NCI-H2029 (cell line): ENCODE measurements at places on chromosomes 4 and X.

- no peak for DNase-seq
Observed at GRCh38 chr4:123024710-123025109, 102.3 kb upstream of the NUDT6 start.

- no peak for DNase-seq
Observed at GRCh38 chrX:30111431-30111830, 103.9 kb upstream of the MAGEB2 start.

DNA sequence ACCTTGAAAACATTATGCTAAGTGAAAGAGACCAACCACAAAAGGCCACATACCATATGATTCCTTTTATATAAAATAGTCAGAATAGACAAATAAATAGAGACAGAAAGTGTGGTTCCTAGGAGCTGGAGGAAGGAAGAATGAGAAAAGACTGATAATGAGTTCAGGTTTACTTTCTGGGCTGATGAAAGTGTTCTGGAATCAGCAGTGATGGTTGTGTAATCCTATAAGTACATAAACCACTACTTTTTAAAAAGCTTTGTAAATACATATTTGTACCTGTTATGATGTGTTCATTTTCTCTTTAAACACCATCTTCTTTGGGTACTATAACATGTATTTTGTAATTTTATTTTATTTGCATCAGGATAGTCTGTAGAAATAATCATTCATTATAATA is 20.6 kb downstream of the PIR start:
- no peak for DNase-seq

DNA sequence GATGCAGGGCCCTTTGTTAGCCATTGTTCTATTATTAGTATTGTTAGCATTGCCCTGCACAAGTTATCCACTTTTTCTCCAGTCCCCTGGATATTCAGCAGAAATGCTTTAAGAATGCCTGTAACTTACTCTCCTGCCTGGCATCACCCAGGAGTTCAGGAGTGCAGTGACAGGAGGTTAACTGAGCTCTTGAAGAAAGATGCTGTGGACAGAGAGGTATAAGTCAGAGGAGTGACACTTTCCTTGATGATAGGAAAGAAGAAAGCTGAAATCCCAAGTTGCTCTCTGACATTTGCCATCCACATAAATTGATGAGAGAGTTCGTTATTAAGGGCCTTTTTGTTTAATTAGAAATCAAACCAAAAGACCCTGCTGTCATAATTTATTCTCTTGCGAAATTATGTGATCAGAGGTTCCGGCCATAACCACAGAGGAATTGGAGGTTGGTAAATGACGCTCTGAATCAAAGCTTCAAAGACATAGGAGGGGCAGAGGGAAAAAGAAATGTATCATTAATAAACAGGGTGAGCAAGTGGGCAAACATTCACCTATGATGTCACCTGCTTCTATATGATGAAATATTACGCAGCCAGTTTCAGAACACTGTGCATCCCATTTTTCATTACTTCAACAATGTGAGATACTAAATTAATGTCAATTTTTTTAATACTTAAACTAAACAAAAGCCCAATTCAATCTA is 230.2 kb upstream of the JADE1 start:
- no peak for DNase-seq

- DNase-seq = no peak
Observed at GRCh38 chr4:170242471-170242870, 152.7 kb upstream of the AADAT start.

GRCh38 chrX:117522725-117523700 is 593.6 kb downstream of the KLHL13 start:
- DNase-seq = no peak

DNA sequence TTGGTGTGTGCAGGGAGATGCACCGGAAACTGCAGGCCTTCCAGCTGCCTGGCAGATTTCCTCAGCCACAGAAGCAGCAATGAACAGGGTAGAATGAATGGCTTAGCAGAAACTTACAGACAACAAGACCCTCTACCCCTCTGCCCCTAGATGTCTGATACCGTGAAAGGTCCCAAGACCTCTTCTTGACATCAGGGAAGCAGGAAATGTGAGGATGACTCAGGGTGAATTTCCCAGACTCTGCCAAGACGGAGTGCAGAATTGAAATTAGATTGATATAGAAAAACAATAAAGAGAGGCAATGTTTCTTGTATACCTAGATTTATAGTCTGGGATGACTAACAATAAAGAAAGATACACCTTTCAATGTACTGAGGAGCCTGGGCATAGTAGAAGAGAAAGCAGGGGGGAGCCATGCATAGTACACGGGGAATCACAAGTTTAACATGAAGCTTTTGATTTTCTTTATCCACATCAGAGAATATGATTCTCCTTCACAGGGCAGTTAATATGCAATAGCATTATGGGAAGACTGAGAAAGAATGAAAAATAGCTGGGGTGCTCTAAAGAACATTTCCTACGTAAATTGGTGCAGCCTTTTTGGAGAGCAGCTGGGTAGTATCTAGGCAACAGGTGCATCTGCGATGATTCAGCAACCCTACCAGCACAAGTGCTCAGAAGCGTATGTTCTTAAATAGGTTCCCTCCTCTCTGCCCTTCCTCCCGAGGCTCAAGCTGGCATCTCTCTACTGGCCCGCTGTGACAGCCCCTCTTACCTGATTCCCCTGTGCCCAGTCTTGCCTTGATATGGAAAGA is 18.3 kb upstream of the CXCR3 start:
- no peak for DNase-seq

- no peak for DNase-seq
Observed at GRCh38 chr4:88610771-88611170, 18.5 kb downstream of the HERC3 start.

DNA sequence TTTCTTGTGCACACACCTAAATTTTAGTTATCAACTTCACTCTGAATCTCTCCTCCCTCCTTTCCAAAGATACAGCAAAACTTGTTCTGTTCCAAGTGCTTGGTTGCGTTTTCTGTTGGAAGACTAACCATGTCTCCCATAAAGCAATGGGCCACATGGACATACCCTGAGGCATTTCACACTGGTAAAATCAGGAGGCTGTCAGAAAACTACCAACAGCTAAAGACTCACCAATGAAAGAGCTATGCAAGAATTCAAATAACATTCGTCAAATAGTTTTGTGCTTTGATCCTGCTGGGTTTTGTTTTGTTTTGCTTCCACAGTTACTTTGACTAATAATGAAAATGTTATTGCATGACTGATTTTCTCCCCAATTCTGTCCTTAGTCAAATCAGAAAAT is 46.0 kb downstream of the PHEX start:
- no peak for DNase-seq

GRCh38 chrX:11588097-11588496 is 77.6 kb downstream of the ARHGAP6 start:
- no peak for DNase-seq

GRCh38 chr4:4864443-4864939 is 5.0 kb downstream of the MSX1 start:
- DNase-seq = no peak

DNA sequence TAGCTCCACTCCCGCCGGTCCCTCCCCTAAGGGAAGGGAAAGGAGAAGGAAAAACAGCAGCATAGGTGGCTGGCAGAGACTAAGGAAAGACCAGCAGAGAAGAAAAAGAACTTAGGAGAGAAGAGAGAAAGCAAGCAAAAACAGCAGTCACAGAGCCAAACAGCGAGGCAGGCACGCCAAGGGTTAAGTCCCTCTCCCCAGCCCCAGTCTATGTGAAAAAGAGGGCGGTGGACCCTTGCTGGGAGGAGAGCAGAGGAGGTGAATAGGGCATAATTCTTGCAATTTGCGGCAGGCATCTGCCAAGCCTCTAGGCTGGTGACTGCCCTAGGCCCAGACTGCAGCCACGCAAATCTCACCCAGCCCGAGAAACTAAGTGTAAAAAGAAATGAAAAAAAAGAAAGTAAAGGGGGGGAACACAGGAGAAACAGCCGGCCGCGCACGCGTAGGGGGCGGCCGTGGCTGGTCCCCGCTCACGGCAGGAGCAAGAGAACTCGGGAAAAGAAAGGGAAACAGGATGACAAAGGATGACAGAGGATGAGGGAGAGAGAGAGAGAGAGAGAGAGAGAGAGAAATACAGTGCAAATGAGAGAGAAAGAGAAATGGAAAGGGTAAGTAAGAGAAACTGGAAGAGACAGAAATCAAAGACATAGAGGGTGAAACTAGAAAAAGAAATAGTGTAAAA is 48.6 kb downstream of the MAGEA9 start:
- no peak for DNase-seq

DNA sequence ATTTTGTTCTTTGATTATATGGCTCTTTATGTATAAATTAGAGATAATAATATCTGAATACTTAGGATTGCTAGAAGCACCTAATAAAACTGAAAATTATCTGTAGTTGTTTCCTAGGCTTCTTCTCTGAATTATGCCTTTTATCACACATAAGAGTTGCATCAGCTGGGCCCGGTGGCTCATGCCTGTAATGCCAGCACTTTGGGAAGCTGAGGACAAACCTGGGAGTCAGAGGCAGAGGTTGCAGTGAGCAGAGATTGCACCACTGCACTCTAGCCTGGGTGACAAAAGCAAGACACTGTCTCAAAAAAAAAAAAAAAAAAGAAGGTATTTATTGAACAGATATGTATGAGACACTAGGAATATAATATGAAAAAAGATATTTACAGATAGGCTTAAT is 773.5 kb upstream of the AGA start:
- no peak for DNase-seq

DNA sequence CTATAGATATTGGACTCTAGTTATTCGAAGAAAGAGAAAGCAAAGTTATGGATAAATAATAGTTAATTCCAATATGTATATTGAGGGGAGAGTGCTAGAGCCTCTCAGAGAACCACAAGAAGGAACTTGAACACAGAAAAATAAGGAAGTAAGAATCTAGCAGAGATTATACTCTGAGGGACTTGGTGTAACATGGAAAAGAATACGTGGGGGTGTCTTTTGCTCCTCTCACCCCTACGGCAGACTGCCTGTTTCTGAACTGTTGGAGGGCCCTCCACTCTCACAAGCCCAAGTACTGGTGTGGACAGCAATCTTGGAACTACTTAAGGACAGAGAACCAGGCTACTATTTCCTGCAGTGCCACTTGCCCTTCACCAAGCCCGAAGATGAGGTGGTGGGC is 1174.4 kb upstream of the PCDH10 start:
- no peak for DNase-seq

- no peak for DNase-seq
Observed at GRCh38 chr4:150280081-150280895, 202.0 kb downstream of the DCLK2 start.

- no peak for DNase-seq
Observed at GRCh38 chr4:183600189-183600685, 58.7 kb downstream of the RWDD4 start.

GRCh38 chrX:123993904-123994635 is 32.6 kb downstream of the STAG2 start:
- DNase-seq = no peak

DNA sequence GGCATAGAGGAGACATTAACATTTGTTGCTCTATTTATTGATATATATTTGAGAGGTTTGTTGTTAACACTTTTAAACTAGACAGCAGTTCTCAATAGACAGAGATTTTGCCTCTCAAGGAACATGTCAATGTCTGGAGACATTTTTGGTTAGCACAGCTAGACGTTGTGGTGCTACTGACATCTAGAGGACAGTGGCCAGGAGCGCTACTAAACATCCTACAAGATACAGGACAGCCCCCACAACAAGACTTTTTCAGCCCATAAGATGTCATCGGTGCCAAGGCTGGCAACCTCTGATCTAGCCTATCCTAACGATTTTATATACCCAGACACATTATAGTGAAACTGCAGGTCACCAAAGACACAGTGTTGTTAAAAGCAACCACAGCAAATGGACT is 18.4 kb upstream of the CTSO start:
- DNase-seq = no peak

- no peak for DNase-seq
Observed at GRCh38 chrX:36963852-36964251, 44.3 kb upstream of the FAM47C start.

DNA sequence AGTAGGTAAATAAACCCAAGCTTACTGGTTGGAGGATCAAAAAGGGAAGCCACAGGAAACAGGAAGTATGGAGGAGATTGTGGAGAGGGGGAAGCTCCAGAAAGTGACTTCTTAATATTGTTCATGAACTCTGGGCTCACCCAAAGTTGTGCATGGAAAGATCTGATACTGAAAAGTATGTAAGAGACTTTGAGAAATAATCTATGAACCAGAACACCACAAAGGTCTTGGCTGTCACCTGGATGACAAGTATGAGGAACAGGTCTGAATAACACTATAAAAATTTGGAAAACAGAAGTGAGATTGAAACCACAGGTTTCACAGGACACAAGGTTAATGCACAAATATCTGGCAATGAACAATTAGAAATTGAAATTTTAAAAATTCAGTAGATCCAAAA is 567.4 kb downstream of the INPP4B start:
- DNase-seq = no peak

DNA sequence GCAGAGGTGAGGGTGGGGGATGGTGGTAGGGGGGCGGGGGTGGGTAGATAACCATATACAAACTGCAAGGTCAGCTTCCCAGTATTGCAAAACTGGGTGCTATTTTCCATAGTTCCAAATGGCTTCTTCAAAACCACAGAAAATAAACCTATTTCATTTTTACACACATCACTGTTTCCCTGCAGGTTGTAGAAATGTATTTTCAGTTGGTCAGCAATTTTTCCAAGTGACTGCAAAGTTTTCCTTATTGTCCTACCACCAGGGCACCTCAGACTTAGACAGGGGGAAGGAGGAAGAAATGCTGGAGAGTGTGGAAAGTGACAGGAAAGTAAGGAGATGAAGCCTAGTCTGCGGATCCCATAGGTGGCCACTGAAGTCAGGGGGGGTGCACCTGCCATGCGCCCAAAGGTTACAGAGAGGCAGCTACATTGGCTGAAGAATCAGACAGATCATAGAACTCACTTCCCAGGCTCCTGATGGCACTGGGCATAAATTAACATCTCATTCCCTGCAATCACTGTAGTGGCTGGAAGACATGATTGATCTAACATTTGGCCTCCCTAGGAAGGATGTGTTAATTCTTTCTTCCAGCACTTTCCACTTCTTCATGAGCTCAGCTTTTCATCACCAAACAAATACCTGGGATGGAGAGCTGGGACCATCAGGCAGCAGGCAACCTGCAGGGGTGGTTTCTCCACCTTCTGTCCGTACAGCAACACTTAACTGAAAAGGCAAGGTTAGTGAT is 402.0 kb downstream of the HNRNPD start:
- no peak for DNase-seq

GRCh38 chr4:86848136-86848535 is 1.0 kb downstream of the SLC10A6 start:
- no peak for DNase-seq

DNA sequence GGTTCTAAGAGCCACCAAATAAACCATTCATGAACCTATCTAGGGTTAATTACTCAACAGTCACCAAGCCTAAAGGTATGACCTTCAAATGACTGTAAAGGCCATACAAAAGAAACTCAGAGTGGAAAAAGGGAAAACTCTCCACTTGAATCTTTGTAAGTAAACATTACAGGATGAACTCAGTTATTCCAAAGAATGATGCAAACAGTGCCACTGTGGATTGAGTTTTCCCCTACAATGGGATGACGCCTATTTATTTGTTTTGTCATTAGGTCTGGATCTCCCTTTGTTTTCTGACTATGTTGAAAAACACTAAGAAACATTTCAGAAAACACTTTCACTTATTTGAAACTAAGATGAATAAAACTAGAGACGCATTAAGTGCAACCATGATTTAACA is 12.7 kb downstream of the NUDT6 start:
- DNase-seq = no peak

- DNase-seq = no peak
Observed at GRCh38 chr4:62210486-62210885, 1010.4 kb downstream of the ADGRL3 start.
